DMS53 (cell line): ENCODE measurements at places on chromosomes 2 and 18.
A peak's percentile ranks its signal among the peaks of the same experiment; 100 is the strongest.

DNA sequence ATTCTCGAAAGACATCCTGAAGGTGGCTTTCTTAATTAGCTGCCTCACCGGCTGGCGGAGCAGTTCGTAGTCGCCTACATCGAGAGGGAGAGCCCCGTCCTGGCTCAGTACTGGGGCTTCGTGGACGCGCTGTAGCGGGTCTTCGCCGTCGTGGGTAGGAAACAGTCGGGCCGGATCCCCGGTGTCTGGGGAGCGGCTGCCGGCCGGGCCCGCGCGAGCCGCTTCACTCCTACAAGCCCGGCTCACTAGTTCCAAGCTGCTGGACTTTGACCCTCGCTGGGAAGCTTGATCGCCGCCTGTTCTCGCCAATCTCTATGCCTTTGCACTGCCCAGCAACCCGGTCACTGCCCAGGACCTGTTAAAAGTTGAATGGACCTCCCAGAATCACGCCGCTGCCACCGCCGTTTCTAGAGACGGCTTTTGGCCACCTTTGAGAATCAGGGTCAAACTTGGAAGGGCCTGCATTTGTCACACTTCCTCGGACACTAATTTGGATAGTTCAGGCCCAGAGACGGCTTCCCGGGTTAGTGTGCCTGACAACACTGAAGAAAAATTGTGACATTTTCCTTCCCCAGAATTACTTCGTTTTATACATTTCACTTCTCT is 41.4 kb upstream of the AKAIN1 start:
- peak; percentile 87 for DNase-seq

GRCh38 chr2:241931976-241932898 is 62.7 kb downstream of the RTP5 start:
- DNase-seq: no peak

DNA sequence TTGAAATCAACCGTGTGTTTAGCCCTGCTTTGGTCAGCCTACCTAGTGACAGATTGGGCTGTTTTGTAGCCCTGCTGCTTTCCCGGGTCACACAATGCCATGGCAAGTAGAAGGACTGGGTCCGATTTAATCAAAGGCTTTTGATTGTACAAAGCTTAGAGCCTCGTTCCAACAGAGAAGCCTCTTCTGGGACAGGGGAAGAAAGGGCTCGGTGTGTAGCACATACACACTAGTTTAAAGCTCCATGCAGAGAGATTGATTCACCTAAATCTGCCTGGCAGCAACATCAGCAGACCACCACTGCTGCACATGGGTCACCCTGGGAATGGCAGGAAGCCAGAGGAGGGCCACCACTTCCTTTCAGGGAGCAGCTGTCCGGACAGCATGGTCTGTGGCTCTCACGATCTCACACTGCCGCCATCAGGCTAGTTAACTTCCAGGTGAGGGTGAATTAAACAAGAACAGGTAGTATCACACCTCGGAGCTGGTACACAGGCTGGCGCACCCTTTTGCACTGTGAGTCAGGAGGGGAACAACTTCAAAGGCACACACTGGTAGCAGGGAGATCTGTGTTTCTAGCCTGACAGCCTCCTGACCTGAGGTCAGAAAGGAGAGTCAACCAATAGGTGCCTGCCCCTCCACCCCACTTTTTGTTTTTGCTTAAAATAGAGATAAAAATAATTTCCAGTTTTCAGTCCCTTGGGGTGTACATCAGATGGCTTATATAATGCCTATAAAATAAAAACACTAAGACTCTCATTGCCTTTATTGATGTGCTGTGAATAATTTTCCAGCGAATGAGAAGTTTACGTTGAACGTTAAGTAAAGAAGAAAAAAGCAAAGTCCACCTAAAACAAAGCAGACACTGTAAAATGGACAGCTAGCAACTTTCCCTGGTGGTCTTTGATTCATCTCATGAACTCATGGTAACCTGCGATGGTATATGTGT is 108.5 kb downstream of the CDCA7 start:
- peak; percentile 65 for DNase-seq

GRCh38 chr2:30636311-30636710 is 170.9 kb downstream of the CAPN13 start:
- DNase-seq: no peak

- DNase-seq: no peak
Measured at GRCh38 chr18:45834306-45834705, 8.8 kb downstream of the SIGLEC15 start.

GRCh38 chr2:120542911-120543527 is 192.6 kb upstream of the GLI2 start:
- DNase-seq: no peak
